ENCODE measurements at places on chromosomes 3 and 15. TPM values are rescaled to one million over a fixed set of nuclear protein-coding genes. Genes with fewer than 3 reads are reported as not detected.

GLDN gene
- total RNA-seq: 5.9 TPM

- DNase-seq: no peak
These were observed 8.9 kb downstream of the ECE2 start for GRCh38 chr3:184284696-184285095.

DNA sequence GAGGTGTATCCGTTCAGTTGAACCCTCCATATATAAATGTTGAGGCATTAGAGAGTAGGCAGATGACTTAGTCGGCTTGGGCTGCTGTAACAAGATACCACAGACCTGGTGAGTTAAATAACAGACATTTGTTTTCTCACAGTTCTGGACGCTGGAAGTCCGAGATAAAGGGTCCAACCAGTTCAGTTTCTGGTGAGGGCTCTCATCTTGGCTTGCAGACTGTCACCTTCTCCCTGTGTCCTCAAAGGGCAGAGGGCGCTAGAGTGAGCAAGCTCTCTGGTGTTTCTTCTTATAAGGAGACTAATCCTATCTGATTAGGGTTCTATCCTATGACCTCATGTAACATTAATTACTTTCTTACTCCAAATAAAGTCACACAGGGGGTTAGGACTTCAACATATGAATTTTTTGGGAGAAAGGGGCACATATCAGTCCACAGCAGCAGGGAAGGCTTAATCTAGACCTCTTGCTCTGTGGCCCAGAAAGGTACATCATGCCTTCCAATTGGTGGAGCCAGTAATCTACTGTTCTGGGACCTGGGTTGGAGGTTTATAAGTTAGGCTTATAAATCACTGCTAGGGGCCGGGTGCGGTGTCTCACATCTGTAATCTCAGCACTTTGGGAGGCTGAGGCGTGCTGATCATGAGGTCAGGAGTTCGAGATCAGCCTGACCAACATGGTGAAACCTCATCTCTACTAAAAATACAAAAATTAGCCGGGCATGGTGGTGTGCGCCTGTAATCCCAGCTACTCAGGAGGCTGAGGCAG is 26.3 kb upstream of the SLC28A2 start:
- no peak for DNase-seq

DNA sequence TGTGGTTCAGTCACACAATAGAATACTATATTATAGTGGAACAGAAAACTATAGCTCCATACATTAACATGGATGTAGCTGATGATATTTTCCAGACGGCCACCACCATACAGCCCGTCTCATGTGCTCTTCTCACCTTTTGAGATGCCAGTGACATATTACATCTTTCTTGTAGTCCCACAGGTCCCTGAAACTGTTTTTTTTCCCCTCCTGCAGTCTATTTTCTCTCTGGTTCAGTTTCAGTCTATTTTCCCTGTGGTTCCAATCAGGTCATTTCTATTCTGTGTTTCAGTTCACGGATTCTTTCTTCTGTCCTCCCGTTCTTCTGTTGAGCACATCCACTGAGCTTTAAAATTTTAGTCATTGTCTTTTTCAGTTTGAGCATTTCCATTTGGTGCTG is 72.2 kb downstream of the PPCDC start:
- no peak for DNase-seq

CFAP44 gene
- 8.1 TPM for total RNA-seq

CCR8 gene
- total RNA-seq: not detected

GRCh38 chr3:196624907-196625306 is 14.6 kb upstream of the NRROS start:
- DNase-seq: no peak

TRPC1 gene
- 12.0 TPM for total RNA-seq

DNA sequence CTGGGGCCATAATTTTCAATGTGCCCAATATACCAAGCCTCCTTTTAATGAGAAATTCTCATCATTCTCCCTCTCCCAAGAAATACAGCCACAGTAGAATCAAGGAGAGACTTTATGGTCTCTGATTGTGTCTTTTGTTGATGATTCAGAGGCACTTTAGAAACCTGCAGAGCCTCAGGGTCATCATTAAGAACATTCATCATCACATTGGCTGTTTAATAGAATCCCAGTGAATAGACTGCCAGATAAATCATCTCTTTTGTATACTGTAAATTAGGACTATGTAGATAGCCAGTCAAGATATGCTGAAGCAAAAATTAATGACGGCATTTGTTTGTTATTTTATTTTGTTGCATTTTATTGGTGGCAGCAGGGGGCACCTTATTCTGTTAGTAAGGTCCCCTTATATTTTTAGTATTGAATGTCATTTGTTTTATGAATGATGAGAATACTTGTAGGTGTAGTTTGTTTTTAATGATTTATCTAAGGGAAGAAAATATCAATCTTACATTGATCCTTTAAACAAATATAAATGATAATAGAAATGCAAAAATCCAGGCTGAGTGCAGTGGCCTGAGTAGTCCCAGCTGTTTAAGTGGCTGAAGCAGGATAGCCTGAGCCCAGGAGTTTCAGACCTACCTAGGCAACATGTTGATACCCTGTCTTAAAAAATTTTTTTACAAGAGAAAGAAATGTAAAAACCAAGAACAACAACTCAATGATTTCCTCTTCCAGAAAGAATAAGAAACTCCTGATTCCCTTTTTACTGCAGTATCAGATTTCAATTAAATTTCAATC is 138.8 kb downstream of the ZBBX start:
- DNase-seq: no peak

DNA sequence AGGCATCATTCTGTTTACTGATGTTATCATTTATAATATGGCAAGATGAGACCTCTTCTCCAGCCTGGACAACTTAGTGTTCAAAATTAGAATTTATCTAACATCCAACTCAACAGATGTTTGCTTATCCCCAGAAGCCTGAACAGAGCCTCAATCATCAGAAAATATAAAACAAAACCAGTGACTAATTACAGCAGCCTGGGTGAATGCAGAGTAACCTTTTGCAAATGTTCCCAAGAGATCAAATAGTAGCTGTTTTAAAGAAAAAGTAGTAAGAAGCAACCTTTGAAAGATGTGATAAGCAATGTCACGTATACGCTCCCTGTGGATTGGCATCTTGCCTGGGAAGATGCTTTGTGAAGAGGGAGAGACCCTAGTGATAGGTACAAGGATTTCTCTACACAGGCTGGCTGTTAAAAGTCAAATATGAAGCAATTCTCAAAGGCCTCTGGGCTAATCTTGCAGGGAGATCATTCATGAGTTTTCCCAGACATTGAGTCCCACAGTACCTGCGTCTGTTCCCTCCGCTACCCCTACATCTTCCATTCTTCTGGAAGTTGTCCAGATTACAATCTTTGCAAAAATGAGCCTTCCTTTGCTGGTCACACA is 39.3 kb upstream of the PRICKLE2 start:
- DNase-seq: no peak

DNA sequence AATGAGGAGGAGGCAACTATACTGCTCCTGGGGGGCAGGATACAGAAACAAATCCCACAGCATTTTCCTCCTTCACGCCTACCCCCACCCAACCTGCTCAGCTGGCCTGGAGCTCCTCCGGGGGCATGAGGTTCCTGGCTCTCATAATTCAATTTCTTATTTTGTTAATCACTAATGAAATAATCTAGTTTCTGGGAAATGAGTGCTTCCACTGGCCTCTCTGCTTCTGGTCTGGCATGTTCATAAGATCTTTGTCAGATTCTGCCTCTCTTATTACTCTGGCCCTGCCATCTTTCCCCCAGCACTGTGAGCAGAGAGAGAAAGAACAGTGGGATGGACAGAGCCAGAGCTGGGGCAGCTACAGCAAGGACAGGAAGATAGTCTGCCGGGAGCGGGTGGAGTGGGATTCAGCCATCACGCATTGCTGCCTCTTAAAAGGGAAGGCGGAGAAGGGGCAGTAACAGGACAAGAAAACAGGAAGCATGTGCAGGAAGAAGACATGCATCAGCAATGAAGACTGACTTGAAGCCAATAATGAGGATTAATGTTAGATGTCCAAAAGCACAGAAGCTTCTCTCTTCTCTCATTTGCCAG is 13.6 kb downstream of the RPAP1 start:
- DNase-seq: no peak

TMEM266 gene
- not detected for total RNA-seq

DNA sequence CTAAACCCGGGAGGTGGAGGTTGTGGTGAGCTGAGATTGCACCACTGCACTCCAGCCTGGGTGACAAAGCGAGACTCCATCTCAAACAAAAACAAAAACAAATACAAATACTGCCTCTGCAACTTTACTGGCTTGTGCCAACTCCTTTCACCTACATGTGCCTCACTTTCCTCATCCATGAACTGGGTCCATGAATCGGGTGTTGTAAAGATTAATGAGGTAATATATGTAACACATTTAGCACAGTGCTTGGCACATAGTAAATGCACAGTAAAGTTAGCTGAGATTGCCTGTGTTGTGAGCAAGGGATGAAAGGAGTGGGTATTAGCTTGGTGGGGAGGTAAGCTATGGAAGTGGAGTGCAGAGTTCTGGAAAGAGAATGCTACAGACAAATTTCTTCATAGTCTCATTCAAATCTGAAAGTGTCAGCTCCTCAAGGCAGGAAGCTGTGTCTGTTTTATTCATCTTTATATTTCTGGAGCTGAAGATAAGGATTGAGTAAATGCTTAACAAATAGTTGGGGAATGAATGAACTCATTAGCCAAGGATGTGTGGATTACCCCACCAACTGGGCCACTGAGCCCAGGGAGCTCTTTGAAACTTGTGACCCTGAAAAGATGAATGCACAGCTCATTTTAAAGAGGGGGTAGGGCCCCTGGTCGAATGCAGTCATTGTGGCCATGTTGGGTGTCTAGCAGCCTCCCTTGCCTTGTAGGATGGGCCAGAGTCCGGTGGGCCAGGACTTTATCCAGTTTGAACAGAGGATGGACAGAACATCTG is 7.7 kb upstream of the CDCP1 start:
- DNase-seq: no peak
